Foreskin keratinocyte (primary cell): ENCODE measurements at places on chromosomes 4 and X. TPM values are rescaled to one million over a fixed set of nuclear protein-coding genes. Genes with fewer than 3 reads are reported as not detected.

The CLTRN gene
- 0.32 and 0.50 TPM in 2 replicates for polyA plus RNA-seq

The STARD8 gene
- polyA plus RNA-seq, result 0.10 and 0.12 TPM in 2 replicates

The FAM156A gene
- polyA plus RNA-seq, result 4.7 and 5.8 TPM in 2 replicates

The MAGEA8 gene
- not detected in 2 replicates for polyA plus RNA-seq

GRCh38 chrX:70636218-70636617 lies 191.6 kb downstream of the DLG3 start:
- DNase-seq, result no peak

The PPARGC1A gene
- polyA plus RNA-seq, result not detected in 2 replicates

The SUPT20HL2 gene
- not detected in 2 replicates for polyA plus RNA-seq

DNA sequence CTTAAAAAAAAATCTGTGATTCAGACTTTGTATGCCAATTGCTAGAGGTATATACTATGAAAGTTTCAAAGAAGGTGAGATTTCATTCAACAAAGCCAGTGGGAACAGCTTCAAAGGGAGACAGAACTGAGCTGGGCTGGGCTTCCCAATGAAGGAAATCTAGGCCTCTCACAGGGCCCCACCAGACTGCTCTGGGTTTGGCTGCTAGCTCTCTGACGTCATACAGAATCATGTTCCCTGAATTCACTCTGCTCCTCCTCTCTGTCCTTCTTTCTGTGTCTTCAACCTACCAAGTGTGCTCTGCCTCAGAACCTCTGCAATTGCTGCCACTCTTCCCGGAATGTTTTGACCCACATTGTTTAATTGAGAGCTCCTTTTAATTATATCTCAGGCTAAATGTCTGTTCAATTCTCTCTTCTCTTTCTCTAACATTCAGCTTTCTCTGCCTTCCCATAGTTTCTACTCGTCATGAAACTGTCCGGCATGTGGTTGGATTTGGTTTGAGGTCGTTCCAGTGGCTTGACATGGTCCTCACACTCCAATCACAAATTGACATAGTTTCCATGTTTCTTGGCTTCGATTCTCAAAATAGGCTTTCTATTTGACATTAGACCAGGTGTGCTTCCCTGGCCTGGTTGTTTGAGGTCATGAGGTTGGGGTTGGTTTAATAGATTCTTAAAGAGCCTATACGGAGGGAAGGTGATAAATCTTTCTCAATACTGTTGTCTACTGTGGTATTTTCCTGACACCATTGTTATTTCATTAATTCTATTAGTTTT lies 282.1 kb upstream of the EMCN start:
- no peak for DNase-seq

The NSG1 gene
- polyA plus RNA-seq, result 28.4 and 40.4 TPM in 2 replicates

The AFM gene
- 0.03 TPM in 2 replicates for polyA plus RNA-seq

The DCAF12L1 gene
- polyA plus RNA-seq, result not detected in 2 replicates

The CCKAR gene
- polyA plus RNA-seq, result not detected in 2 replicates

DNA sequence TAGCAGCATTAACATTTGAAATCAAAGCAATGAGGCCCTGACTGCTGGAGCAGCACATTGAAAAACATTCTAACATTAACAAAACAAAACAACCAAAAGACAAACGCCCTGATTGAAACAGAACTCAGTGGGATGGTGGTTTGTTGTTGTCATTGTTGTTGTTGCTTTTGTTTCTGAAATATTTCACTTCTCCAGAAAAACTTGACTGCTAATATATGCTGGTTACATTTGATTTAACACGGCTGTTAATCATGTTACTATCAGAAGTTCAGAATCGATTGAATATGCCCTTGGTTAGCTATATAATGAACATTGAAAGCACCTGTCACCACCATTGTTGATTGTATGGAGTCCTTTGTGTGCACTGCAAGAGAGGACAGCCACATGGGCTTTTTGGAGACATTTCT lies 790.4 kb upstream of the GALNTL6 start:
- no peak for DNase-seq

DNA sequence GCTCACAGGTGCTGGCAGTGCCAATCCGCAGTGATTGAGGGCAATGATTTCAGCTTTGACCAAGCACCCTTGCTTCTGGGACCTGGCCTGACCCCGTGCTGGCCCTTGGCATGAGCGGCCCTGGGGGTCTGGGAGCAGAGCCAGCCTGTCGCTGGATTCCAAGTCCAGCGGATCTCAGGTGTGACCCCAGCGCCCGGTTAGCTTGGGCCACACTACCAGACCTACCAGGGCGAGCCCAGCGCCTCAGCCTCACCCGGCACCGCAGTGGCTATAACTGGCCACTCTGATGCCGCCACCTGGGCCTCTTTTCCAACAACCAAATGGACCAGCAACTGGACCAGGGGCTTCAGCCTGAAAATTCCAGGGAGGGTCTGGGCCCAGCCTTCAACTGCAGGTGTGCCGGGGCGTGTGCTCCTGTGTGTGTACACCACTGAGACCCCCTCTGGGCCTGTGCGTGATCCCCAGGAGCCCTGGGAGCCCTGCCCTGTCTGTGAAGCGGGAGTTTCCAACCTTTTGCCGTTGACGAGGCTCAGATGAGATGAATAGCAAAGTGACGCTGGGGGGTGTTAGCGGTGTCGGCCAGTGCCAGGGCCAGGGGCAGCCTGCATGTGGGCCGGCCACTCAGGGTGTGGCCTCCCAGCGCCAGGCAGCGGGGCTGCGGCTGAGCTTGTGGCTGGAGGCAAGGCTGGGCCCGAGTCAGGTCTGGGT lies 658 bp downstream of the SH3TC1 start:
- DNase-seq, result no peak

DNA sequence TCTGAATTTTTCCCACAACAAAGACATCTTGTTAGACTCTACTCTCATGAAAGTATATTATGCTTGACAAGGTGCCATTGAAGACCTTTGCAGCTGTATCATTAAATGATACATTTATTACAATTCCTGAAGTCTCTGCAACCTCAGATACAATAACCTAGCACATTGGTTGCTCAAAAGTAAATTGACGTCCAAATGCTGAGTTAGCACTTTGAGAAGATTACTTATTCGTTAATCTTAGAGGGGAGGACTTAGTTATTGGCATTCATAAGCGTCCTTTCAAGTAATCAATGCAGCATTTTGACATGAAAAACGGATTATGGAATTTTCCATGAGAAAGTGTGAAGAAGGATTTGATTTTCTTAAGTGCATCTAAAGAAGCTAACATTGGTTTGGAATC lies 151.6 kb downstream of the ARSF start:
- DNase-seq, result no peak

The OCRL gene
- 7.9 and 9.6 TPM in 2 replicates for polyA plus RNA-seq

- peak; percentile 41 for DNase-seq
Measured at GRCh38 chr4:148834804-148835631, 392.8 kb upstream of the NR3C2 start.

DNA sequence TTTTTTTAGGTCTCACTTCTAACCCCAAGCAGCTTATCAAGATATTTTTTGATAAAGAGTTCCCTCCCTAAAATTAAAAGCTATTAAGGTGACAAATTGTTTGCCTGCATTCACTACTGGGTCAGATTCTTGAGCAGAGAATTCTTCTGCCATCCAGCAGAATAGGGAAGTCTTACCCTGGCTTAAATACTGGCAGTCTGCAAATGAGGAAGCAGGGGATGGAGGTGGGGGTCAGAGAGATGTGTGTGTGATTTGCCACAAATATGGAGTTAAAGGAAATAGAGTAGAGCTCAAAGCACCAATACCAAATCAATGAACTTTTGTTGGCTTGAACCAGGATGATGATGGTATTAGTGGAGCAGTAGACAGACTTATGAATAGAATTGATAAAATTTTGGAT lies 122.2 kb downstream of the ANXA5 start:
- DNase-seq, result no peak

DNA sequence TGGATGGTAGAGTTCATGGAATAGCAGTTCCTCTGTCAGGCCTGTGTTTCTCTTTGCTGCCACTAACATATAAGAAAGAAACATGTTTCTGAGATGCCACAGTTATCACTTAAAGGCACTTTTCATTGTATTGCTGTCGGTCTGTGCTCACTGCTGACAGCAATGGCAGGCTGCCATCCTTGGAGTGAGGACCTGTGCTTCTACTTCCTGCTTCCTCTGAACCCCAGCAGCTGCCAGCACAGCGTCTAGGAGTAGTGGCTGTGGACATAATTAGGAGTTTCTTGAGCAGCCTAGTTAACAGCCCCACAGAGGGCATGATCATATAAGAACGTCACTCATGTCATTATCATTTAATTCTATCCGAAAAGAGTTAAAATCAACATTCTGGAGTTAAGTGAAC lies 30.5 kb downstream of the F11 start:
- DNase-seq, result no peak

The ATOH1 gene
- not detected in 2 replicates for polyA plus RNA-seq
